ENCODE measurements at places on chromosomes 4 and X.

- DNase-seq = no peak
Observed at GRCh38 chr4:110630688-110631402, 8.0 kb upstream of the PITX2 start.

GRCh38 chr4:151403656-151404055 lies 5.3 kb upstream of the FHIP1A start:
- DNase-seq = no peak

- no peak for DNase-seq
Observed at GRCh38 chrX:26254436-26254835, 38.5 kb downstream of the MAGEB5 start.

DNA sequence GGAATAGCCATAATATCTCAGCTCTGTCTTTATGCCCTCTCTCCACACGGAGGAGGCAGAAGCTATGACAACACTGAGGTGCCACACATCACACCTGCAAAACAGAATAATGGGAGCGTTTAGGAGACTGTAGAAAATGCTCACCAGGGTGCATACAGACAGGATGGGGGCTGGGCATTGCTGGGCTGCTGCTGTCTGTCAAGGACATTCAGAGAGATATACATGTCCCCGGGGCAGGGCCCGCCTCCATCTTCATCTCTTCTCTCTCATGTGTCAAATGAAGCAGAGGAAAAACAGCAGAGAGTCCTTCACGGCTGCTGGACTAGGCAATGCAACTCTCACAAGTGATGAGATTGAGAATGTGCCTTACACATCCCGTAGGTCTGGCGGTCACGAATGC lies 65.3 kb upstream of the DHRSX start:
- DNase-seq = no peak

DNA sequence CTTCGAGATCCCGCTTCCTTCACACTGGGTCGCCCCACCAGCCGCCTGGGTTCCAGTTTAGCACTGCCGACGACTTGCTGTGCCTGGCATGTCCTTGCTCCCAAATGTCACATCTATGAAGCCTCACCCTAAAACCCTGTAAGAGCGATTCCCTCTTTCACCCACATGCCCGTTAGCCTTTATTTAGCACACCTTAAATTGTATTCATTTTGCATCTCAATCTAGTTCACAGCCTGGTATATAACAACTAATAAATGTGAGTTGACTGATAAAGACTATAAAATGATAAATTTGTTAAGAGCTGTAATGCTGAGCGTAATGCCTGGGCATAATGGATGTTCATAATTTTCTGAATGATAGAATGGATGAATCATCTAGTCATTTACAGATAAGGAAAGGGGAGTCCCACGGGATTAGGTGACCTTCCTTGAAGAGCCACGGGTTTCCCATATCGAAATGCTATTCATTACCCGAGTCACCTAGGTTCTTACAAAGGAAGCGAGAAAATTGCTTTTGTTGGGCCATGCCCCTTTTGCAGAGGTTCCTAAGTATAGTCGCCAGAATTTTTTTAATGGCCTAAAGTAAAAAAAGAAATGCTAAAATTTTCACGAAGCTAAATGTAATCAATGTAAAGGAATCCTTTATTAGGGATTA lies 1.1 kb upstream of the AP1S2 start:
- no peak for DNase-seq

- DNase-seq = no peak
Observed at GRCh38 chr4:23333556-23333945, 556.3 kb downstream of the PPARGC1A start.

Data from head of caudate nucleus (tissue), 42 donors.